ENCODE measurements at places on chromosomes 11 and 22.

GRCh38 chr11:13045734-13046133 is 36.6 kb downstream of the RASSF10 start:
- no peak for DNase-seq

GRCh38 chr11:35214792-35215193 is 75.8 kb downstream of the CD44 start:
- no peak for DNase-seq

DNA sequence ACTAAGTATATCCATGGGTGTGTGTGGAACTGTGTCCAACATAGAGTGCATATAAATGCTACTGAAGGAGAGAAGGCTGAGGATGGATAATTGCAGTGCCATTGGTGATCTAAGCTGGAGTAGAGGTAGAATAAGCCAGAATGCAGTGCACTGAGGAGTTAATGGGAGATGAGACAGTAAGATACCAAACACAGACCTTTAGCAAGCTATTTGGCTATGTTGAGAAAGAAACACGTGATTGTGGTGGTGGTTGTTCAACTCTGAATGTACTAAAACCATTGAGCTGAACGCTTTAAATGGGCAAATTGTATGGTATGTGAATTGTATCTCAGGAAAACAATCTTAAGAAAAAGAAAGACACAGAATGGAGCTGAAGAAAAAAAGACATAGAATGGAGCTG is 22.8 kb downstream of the JAML start:
- DNase-seq: no peak

DNA sequence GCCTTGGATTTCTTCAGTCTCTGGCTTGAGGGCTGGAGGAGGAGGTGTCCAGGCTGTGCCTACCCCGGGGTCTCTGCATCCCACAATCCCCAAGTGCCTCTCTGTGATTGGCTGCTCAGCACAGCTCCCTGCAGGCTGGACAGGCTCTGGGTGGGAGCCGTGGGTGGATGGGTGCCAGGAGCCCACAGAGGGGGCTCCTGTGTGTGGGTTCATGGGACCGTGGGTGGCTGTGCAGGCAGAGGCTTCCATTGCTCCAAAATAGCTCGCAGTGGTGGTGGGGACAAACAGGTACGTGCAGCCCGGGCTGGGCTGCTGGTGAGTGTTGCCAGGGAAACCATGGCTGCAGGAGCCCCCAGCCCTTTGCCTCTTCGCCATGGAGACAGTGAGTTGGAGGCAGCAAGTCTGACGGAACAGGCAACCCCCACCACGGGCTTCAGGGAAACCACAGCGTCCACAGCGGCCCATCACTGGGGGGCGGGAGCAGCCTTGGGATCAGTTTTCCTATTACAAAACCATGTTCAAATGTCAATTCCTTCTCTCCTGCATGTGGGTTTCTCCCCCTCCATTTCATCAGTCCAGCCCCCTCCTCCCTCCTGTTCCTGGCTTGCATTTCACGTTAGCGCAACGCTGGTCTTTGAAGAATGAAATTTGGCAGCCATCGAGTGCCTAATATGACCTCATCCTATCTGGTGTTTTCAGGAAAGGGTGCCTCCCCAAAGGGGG is 155.2 kb downstream of the TRIM29 start:
- no peak for DNase-seq

- no peak for DNase-seq
These were observed 411.8 kb downstream of the CTTN start for GRCh38 chr11:70810133-70810532.
